Effector memory CD8-positive, alpha-beta T cell (primary cell): ENCODE measurements at places on chromosomes 3 and 15.

GRCh38 chr3:84906065-84906464, 52.7 kb upstream of the CADM2 start:
- H3K36me3 ChIP-seq = no peaks in the 10 kb centered on the region
- no peak overlapping the region for H3K4me3 ChIP-seq
- no peak for DNase-seq
- no peaks in the 10 kb centered on the region for H3K27me3 ChIP-seq
- H3K27ac ChIP-seq = no peak overlapping the region
- H3K4me1 ChIP-seq = no peaks in the 10 kb centered on the region

GRCh38 chr3:20111836-20112235, 71.6 kb downstream of the KAT2B start:
- peaks cover 59% of the 10 kb centered on the region for H3K36me3 ChIP-seq
- DNase-seq = no peak
- no peak overlapping the region for H3K27ac ChIP-seq
- no peak overlapping the region for H3K4me3 ChIP-seq

DNA sequence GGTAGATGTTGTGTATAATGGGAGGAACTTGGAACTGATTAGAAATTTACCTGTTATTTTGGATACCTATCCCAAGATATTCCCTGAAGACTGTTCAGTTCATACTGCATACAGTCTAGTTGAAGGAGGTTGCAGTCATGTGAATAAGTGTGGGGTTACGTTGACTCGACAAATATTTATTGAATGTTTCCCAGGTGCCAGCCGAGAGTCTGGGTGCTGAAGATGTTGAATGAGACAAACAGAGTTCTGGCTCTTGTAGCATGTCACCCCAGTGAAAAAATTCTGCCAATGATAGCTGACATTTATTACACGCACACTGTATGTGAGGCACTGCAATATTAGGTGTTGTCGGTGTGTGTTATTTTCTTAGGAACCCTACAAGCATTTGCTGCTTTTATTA, 176.0 kb downstream of the KCNMB2 start:
- H3K27me3 ChIP-seq = no peaks in the 10 kb centered on the region
- no peaks in the 10 kb centered on the region for H3K36me3 ChIP-seq
- DNase-seq = no peak
- H3K4me1 ChIP-seq = no peaks in the 10 kb centered on the region

DNA sequence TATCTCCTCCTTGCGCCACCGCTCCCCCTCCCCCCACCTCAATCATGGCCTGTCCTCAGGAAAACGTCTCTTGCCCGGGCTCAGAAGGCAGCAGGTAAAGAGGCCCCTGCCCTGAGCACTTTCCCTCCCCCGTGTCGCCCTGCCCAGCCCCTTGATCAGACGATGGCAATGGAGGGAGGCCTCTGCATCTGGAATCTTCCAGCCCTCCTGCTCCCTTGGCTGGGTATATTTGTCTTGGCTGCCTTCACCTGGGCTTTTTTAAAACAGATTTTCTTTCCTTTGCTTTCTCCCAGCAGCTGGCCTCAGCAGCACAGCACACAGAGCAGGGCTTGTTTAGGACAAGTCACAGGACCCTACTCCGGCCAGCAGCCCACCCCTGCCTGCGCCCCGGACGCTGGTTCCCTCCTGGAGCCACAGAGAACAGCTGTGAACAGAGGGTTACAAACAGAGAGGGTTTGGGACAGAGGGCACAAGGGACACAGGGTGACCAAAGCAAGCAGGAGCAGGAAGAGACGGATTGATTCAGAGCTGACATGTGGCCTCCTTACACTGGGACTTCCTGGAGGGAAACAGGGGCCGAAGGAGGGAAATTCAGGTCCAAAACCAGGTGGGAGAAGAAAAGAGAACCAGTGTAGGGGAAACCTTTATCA, 78.7 kb downstream of the ISG20 start:
- H3K4me3 ChIP-seq = no peak overlapping the region
- DNase-seq = no peak
- H3K27ac ChIP-seq = no peak overlapping the region
- H3K27me3 ChIP-seq = peaks cover 84% of the 10 kb centered on the region
- no peaks in the 10 kb centered on the region for H3K4me1 ChIP-seq
- H3K36me3 ChIP-seq = no peaks in the 10 kb centered on the region

GRCh38 chr3:178498871-178499270, 37.4 kb upstream of the KCNMB2 start:
- H3K4me3 ChIP-seq = no peak overlapping the region
- no peaks in the 10 kb centered on the region for H3K4me1 ChIP-seq
- no peak for DNase-seq
- H3K27me3 ChIP-seq = peaks cover 9% of the 10 kb centered on the region
- no peaks in the 10 kb centered on the region for H3K36me3 ChIP-seq

- no peak overlapping the region for H3K4me3 ChIP-seq
- no peak for DNase-seq
- peaks cover 3% of the 10 kb centered on the region for H3K4me1 ChIP-seq
- peaks cover 83% of the 10 kb centered on the region for H3K36me3 ChIP-seq
- peak overlapping the region; percentile 38 for H3K27ac ChIP-seq
Measured at GRCh38 chr15:30953731-30954378, 37.6 kb downstream of the MTMR10 start.

DNA sequence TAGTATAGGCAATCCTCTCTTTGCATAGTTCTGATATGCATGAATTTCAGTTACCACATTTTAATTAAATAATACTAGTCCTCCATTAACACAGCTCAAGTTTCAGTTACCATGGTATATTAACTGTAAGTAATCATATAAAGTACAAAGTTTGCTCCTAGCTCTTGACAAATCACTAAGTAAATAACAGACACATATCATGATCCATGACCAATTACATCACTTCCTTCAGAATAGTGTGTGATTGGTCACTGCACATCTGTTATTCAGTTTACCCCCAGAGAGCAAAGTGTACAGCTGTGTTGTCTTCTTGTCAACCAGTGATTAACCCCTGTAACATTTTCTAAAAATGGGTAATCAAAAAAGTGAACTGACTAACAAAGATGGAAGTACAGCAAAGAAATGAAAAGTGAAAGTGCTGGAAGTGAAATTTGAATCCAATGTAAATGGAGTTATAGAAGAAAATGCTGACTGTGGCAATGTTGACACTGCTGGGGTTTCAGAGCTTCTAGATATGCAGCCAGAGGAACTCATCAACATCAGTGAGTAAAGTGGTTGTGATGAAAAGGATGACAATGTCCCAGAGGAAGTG, 30.2 kb upstream of the LEKR1 start:
- H3K27me3 ChIP-seq = no peaks in the 10 kb centered on the region
- H3K36me3 ChIP-seq = no peaks in the 10 kb centered on the region
- no peak overlapping the region for H3K27ac ChIP-seq
- H3K4me1 ChIP-seq = peaks cover 20% of the 10 kb centered on the region
- DNase-seq = no peak
- H3K4me3 ChIP-seq = no peak overlapping the region

- peaks cover 68% of the 10 kb centered on the region for H3K4me1 ChIP-seq
- no peak for DNase-seq
- peak overlapping the region; percentile 94 for H3K27ac ChIP-seq
- H3K36me3 ChIP-seq = peaks cover 5% of the 10 kb centered on the region
- peak overlapping the region; percentile 70 for H3K4me3 ChIP-seq
Measured at GRCh38 chr3:50575372-50575771, 6.0 kb downstream of the HEMK1 start.

GRCh38 chr3:87436781-87437543, 160.6 kb upstream of the POU1F1 start:
- H3K27me3 ChIP-seq = no peaks in the 10 kb centered on the region
- H3K36me3 ChIP-seq = no peaks in the 10 kb centered on the region
- no peak overlapping the region for H3K27ac ChIP-seq
- no peak overlapping the region for H3K4me3 ChIP-seq
- no peaks in the 10 kb centered on the region for H3K4me1 ChIP-seq

DNA sequence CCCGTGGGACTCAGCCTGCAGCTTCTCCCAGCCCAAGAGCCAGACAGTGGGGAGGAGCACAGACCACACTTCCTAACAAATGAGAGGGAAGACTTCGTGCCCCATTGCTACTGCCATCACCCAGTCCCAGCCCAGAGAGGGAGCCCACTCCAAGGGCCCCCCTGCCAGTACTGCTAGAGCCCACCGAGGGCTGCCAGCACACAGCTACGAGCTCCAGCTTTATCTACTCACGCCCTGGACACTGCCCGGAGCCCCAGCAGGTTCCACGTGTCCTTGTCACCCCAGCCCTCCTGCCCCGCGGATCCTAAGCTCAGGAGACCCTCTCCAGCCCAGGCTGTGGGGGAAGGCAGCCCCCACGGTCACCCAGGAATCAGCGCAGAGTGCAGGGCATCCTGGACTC, 1.9 kb downstream of the GOLGA8A start:
- H3K4me3 ChIP-seq = peak overlapping the region; percentile 84
- no peak for DNase-seq
- peaks cover 26% of the 10 kb centered on the region for H3K36me3 ChIP-seq
- peak overlapping the region; percentile 84 for H3K27ac ChIP-seq

DNA sequence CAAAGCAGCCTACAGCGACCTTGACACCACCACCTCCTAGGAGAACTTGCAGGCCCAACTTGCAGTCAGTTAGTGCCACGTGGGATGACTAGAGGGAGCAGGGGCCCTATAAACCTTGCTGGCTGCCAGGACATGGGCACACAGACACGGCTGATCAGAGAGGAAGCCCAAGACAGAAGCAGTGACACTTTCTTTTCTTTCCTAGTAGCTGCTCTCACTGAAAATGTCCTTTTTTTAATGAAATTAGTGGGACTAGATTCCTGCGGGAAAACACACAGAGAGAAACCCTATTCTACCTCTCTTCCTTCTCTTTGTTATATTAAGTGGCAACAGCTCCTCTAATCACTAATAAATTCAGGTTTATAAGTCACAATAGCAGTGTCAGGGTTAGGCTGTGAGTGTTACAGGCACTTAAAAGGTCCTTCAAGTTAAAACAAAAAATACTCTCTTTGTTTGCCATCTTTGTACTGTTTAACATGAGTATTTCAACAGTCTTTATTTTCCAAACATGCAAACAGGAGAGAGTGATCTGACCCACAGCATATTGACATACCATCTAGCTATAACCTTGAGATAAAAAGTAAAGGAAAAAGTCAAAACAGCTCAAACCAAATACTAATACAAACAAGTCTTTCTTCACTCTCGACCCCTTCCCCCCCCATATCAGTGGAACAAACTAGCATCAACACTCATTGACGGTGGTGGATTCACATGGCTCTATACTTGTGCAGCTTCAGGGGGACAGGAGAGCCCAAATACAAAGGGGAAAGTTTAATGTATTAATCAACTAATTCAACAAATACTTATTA, 2.1 kb upstream of the TMEM212 start:
- H3K27me3 ChIP-seq = peaks cover 9% of the 10 kb centered on the region
- H3K4me1 ChIP-seq = no peaks in the 10 kb centered on the region
- no peaks in the 10 kb centered on the region for H3K36me3 ChIP-seq

GRCh38 chr15:56176996-56177395, 66.7 kb downstream of the RFX7 start:
- H3K4me3 ChIP-seq = no peak overlapping the region
- H3K36me3 ChIP-seq = peaks cover 9% of the 10 kb centered on the region
- no peak for DNase-seq
- H3K27ac ChIP-seq = peak overlapping the region; percentile 35
- no peaks in the 10 kb centered on the region for H3K27me3 ChIP-seq

DNA sequence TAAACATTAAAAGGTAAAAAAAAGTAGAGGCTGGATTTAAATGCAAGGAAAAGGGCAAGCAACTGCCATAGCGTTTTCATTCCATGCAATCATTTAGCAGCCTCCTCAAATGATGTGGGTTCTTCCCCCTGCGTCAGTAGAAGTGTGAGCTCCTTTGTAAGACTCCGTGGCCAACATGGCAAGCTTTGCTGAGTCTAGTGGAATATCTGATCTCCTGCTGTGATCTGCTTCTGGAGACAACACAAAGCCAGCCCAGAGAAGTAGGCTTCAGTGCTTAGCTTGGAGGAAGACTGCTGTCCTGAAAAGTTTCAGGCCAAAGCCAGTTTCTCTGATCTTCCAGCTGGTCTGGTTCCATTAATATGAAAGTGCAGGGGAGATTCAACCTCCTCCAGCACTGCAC, 70.4 kb downstream of the ARPP21 start:
- H3K27me3 ChIP-seq = no peaks in the 10 kb centered on the region
- H3K27ac ChIP-seq = no peak overlapping the region
- H3K4me3 ChIP-seq = no peak overlapping the region

DNA sequence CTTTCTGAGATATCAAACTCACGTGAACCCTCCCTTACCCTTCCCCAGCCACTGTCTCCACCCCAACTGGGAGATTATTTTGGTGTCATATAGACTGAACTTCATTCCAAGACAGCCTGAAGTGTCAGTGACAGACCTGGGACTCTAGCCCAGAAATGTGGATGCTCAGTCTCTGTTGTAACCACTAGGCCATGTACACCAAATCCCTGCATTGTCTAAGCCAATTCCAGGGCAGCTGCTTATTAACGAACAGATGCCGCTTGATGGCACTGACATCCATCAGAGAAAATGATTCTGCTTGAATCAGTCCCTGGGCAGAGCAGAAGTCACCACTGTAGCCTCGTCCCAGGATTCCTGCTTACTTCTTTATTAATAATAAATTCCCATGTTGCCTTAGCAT, 305.5 kb downstream of the GRM7 start:
- no peak overlapping the region for H3K27ac ChIP-seq
- no peaks in the 10 kb centered on the region for H3K27me3 ChIP-seq
- peaks cover 3% of the 10 kb centered on the region for H3K36me3 ChIP-seq
- no peak overlapping the region for H3K4me3 ChIP-seq
- DNase-seq = no peak

DNA sequence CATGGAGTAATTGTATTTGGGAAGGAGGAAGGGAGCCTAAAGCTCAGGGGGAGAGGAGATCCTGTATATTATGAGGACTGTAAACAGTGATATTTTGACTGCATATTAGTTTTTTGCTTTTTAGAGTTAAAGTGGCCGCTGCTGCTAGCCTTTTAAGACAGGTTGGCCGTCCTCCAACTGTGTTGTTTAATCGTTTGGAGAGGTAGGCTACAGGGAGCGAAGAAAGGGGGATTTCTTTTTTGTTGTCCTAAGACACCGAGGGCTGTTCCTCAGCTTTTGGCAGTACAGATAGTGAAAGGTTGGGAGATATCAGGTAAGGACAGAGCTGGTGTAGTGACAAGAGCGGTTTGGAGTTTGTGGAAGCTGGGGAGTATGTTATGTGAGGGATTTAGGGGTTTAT, 38.2 kb upstream of the RNF7 start:
- no peaks in the 10 kb centered on the region for H3K4me1 ChIP-seq
- no peak overlapping the region for H3K27ac ChIP-seq
- H3K36me3 ChIP-seq = no peaks in the 10 kb centered on the region
- no peak for DNase-seq

DNA sequence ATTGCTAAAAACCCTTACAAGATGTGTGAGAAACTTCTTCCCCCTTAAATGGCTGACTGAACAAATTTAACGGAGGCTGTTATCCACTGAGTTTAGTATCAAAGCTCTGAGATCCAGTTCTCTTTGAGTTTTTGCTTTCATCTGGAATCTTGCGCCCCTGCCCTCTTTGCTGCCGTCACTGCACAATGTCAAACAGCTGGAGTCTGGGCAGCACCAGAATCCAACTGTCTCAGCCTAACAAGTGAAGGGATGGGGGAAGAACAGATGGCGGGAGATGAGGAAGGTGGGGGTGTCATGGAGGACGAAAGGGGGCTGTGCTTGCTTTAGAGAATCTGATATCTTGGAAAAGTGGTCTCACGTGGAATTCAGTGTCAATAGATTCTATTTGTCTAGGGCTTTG, 7.0 kb upstream of the BOC start:
- no peaks in the 10 kb centered on the region for H3K36me3 ChIP-seq
- peaks cover 68% of the 10 kb centered on the region for H3K27me3 ChIP-seq
- no peaks in the 10 kb centered on the region for H3K4me1 ChIP-seq
- H3K27ac ChIP-seq = no peak overlapping the region

- no peak overlapping the region for H3K4me3 ChIP-seq
- H3K36me3 ChIP-seq = no peaks in the 10 kb centered on the region
- no peaks in the 10 kb centered on the region for H3K4me1 ChIP-seq
- H3K27ac ChIP-seq = no peak overlapping the region
- DNase-seq = no peak
- H3K27me3 ChIP-seq = peaks cover 82% of the 10 kb centered on the region
Measured at GRCh38 chr3:72176537-72177041, 391.6 kb upstream of the PROK2 start.
